ENCODE measurements at places on chromosomes 4 and X.

GRCh38 chrX:97609357-97609756, 725.6 kb downstream of the RPA4 start:
- DNase-seq: no peak

- no peak for DNase-seq
These were observed 687.7 kb downstream of the TRAM1L1 start for GRCh38 chr4:116397714-116398113.

- DNase-seq: no peak
These were observed 409.8 kb downstream of the STIM2 start for GRCh38 chr4:27270435-27270834.

DNA sequence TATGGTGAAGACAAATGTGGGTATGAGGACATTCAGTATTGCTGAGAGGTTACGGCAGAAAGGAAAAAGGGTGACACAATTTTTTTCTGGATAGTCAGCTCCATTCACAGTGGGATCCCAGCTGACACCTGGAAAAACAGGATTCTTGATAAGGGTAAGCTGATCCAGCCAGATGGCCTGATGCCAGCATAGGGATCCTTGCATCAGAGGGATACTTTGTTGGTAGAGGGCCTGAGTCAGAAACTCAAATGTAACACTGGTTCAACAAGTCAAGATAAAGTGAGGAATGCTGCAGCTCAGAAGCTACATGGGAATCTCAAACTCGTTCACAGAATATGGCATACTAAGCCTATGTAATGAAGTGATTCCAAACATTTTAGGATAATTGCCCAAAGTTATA, 726.7 kb downstream of the C4orf33 start:
- peak; percentile 42 for DNase-seq

DNA sequence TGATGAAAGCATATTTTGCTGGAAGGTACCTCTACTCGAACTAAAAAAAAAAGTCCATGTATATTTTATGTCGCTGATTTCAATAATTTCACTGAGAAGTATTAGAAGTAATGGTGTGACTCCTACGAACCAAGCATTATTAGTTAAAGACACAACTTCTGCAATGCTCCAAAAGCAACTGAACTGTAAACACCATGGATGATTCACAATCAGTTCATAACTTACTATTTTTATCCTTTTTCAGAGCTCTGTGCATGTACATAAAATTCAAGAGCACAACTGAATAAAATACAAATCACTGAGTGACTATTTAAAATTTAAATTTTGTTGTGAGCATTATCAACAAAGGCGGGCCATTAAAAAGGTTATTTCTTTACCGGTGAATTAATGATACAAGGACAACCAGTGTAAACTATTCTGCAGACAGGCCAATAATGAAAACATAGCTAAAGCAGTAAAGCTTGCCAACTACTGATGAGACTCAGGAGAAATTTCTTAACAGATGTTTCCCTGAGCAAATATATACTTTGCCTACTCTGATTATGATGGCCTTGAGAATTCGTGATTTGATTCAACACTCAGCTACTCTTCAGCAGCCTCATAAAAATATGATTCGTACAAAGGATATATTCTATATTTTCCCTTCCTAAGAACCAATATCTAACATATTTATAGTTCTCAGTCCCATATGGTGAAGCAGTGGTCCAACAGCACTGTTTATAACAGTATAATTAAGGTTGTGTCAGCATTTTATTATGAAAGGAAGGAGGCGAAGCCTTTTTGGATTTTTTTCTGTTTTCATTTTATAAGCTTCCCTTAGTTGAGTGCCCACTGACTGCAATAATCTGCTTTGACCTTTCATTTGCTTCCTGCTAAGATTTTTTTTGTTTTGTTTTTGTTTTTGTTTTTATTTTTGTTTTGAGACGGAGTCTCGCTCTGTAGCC, 62.8 kb upstream of the NEIL3 start:
- peak; percentile 39 for DNase-seq

- no peak for DNase-seq
These were observed 56.9 kb downstream of the FAT1 start for GRCh38 chr4:186666750-186667149.

DNA sequence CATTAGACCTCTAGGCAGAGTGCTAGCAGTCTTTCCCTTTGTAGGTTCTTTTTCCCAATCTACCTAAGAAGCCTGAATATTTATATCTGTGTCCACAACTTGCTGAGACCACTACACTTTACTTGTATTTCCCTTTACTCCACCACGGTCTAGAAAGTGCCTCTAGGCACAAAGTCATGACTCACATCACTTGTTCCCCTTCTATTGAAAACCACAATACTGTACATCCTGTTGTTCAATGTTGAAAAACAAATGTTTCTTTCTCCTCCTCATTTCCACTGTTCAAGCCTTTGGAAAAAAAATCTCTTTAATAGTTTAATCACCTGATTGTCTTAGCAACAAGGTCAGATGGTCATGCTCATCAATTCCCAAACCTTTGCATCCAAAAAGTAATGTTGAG, 326.7 kb downstream of the GUCY2F start:
- peak; percentile 0 for DNase-seq

GRCh38 chr4:39045827-39046221, 13.6 kb upstream of the TMEM156 start:
- no peak for DNase-seq
